ENCODE measurements at places on chromosomes 5 and 9.

GRCh38 chr5:140424135-140424534 lies 22.5 kb downstream of the ANKHD1 start:
- DNase-seq, result no peak

- DNase-seq, result no peak
Measured at GRCh38 chr9:120212853-120213200, 367.1 kb downstream of the CDK5RAP2 start.

GRCh38 chr5:170296935-170297588 lies 515 bp downstream of the LCP2 start:
- no peak for DNase-seq

DNA sequence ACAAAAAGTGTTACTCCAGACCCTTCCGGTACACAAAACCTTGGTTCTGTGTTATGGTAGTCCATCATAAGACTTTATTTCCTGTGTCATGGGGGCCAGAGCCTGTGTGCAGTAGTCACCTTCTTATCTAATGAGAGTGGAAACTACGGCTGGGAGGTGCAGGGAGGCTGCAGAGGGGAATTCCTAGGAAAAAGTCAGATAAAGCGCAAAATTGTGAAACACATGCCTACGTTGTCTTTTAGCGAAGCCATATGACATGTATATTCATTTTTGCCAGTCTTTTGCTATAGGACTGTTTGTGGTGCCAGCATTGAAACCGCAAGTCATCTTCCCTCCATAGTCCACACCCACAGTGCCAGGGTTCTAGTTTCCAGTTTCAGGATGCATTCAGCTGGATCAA lies 80.7 kb downstream of the PPARGC1B start:
- DNase-seq, result no peak

GRCh38 chr9:96232539-96233241 lies 69.3 kb downstream of the HSD17B3 start:
- DNase-seq, result peak; percentile 81

DNA sequence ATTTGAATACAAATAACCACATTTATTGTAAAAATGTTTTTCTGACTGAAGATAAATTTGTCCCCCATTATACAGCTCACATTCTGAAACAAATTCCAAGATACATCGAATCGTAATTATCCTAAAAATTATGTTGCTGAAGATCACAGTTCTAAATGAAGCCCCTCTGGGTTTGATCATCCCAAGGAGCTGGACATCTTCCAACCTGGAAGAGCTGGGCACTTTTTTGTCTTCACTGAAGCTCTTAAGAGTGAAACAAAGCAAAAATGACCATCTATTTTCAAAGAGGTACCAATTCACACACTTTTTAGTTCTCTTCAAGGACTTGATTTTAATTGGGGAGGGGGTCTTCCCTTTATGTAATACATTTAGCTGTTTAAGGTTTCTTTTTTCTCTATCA lies 5.5 kb downstream of the CTNND2 start:
- no peak for DNase-seq

GRCh38 chr5:33153831-33154230 lies 286.9 kb upstream of the TARS1 start:
- DNase-seq, result no peak

- DNase-seq, result no peak
Measured at GRCh38 chr9:694092-694402, 147.4 kb upstream of the DMRT1 start.

GRCh38 chr5:3954633-3955032 lies 359.0 kb downstream of the IRX1 start:
- no peak for DNase-seq

DNA sequence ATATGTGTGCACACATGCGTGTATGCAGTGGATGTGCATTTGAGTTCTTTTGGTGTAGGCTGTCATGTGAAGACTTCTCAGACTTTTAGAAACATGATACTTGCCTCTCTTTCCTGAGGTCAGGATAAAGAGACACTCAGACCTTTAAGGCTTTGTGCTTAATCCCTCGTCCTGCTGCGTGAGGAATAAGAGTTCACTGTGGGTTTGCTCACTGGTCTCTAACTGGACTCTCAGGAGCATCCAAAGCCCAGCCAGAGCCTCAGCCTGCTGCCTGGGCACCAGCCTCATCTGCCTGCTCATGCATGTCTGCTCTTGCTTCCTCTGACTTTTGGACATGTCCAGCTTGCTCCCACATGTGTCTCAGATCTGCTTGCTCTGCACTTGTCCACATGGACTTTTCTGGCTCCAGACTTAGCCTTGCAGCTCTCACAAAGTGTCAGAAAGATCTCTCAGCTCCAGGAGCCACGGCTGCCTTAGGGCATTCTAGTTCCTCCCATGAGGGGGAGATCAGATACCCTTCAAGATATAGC lies 65.1 kb upstream of the ZNF366 start:
- no peak for DNase-seq

GRCh38 chr5:1789834-1790471 lies 9.7 kb downstream of the MRPL36 start:
- no peak for DNase-seq

- DNase-seq, result no peak
Measured at GRCh38 chr5:125883223-125883622, 540.0 kb upstream of the GRAMD2B start.

DNA sequence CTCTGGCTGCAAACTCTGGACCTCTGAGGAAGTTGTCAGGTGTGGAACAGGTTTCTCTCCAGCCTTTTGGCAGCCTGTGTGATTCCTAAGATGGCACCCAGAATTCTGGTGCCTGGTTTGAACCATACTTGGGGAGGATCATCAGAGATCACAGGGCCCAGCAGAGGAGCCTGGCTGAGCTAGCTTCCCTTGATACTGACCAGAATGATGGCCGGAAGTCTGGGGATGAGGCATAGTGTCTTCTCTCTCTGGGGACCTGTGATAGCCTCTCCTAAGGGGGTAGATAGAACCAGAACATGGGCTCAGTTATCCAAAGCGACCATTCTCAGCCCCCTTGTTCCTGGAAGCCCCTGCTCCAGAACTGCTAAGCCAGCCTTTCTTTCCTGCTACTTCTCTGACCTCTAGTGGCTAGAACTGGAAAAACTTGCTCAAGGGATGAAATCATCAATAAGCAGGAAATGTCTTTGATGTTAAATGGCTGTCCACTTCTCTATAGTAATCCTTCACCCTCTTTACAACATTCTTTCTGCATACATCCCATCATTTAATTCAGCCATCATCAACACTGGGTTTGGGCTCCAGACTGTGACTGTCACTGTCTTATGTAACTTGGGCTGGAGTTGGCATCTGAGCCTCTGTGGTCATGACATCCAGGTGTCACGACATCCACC lies 55.1 kb downstream of the C9orf152 start:
- DNase-seq, result no peak

DNA sequence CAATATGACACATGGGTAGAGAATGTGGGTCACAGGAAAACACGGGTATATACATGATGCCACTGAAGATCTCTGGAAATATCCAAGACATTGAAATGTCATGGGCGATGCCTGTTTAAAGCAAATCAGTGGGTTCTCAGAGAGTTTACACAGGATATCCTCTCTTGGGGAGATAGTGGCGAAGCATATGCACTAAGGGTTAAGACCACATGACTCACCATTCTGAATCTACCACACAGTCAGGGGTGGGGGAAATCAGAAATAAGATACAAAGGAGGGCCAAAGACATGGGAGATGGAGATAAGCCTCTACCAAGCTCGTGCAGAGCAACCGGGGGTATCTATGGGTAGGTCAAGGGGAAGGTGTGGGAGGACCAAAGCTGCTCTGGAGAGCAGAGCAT lies 58.8 kb downstream of the SH3PXD2B start:
- DNase-seq, result no peak

- no peak for DNase-seq
Measured at GRCh38 chr5:30106596-30106995, 1086.9 kb upstream of the CDH6 start.

GRCh38 chr9:134405527-134405926 lies 79.3 kb downstream of the RXRA start:
- DNase-seq, result no peak

- DNase-seq, result no peak
Measured at GRCh38 chr5:16690243-16690852, 73.6 kb upstream of the RETREG1 start.

- DNase-seq, result no peak
Measured at GRCh38 chr9:272251-273213, 57.9 kb downstream of the DOCK8 start.

DNA sequence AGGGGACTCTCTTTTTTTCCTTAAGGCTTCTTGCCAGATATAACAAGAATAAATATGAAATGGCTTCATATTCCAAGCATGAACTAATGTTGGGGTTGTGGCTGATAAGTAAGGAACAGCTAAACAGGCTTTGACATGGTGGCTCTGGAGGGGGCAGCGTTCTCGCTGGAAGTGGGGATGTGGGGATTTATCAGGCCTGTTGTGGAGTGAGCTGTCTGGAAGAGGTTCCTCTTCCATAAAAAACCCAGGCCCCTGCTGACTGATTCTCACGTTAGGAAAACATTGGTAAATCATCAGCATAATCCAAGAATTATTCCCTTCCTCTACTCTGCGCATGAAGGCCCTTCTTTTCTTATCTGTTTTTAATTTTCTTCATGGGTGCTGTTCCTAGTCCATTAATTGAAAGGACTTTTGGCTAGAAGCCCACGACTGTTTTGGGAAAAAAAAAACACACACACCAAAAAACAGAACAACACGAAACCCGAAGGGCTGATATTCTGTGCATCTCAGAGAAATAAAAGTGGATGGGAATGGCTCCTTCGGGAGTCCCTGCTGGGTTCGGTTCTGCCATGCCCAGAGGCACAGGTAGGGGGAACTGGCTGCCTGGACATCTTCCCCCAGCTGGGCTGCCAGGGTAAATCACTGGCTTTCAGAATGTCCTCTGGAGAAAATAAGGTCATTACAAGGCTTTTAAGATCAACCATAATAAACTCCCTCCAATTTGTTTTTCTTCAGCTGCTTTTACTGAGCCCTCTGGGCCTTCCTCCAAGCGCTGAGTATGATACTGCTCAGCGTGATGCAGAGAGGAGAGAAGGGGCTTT lies 297.0 kb downstream of the SLIT3 start:
- DNase-seq, result peak; percentile 34

DNA sequence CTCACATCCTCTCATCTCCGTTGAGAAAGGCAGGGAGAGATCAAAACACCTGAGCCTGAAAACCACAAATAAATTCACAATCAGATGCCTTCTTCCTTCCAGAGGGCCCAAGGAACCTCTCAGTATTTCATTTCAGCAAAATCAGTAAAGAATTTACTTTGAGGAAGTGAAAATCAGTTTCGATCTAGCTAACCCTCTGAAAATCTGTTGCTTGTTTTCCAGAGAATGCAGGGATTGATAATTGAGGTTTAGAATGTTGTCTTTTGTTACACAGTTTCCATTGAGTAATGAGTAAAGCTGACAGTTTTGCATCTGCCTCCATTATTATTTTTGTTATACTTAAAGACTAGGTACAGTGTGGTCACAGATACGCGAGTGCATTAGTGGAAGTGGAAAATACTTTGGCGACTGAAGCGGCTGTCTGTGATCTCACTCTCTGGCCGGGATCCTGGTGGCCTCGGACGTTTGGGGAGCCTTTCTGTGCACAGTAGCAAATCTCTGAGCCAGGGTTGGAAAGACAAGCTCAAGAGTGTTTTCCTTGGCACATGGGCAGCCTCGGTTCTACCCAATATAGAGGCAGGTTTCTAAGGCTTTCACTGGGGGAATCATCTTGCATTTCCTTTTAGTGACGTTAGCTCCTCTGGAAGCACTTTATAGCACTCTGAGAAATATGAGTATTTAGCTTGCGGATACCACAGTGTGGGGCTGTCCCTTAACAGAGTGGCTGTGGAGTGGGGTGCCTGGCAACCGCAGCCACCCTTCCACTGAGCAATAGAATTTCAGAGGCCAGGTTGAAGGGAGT lies 32.2 kb upstream of the ANGPTL2 start:
- peak; percentile 93 for DNase-seq

DNA sequence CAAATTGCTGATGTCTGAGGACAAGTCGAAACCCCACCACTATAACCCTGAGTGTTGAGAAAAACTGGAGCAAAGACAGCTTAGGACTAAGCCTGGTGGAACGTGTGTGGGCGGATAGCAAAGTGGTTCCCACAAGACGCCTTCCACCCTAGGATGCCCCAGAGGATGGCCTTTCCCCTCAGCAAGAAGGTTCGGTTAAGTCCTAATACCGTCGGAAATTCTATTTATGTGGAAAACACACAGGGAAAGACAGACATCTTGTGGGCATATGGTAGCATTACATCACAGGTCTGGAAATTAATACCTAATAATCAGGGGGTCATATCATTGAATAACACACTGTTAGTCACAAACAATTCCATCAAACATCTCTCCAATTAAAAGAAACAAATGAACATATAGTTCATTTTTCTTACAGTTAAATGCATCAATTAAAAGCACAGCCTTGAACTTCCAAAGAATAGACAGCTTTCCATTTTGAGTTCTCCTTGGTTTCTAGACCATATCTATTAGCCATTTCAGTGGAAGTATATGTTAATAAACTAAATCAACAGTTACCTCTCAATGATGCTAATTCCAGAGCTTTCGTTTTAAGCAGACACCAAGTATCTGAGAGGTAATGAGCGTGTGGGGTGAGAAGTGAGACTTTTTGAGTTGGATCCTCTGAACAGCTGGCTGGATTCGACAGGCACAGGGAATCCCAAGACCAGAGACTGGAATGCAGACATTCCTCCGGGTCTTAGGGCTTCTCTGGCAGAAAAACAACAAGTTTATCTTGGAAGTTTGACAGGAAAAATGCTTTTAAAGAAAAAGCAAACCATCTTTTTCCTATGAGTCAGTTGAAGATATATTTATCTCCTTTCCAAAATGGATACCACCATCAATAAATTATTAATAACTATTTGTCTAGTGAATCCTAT lies 2.9 kb upstream of the ICE1 start:
- peak; percentile 53 for DNase-seq

GRCh38 chr9:714675-715074 lies 126.8 kb upstream of the DMRT1 start:
- no peak for DNase-seq

DNA sequence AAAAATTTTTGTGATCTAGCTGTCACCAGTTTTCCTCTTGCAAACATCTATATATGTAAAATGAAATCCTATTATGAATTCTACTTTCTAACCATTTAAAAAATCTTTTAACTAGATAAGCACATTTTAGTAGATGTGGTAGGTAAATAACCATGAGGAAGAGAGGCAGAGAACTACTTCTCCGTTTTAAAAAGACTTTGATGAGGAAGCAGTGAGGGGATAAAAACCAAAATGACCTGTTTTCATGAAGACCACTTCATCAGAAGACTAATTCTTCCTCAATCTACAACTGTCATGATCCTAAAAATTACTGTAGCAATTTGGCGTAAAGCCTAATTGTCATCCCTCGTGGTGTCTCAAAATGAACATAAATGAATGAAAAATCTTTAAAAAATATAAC lies 15.7 kb upstream of the ERBIN start:
- DNase-seq, result no peak

DNA sequence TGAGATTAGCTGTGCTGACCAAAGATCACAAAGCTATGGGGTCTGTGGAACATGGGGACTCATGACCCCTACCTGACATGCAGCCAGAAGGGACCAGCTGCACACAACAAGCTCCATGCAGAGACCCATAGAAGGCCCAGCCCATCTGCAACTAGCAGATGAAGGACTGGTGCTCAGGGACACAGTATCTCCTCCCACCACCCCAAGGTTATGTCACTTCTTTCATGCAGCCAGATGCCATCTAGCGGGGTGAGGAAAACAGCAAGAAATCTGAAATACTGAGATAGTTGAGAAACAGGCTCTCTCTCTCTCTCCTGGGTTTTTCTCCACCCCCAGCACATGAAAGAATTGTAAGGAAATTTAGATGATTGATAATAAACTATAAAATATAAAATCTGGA lies 161.3 kb upstream of the DAPK1 start:
- DNase-seq, result no peak

All from right hindlimb (tissue), 1 donor.